Left colon (tissue), 2 donors: ENCODE measurements at places on chromosomes 11 and 22.
A peak's percentile ranks its signal among the peaks of the same experiment; 100 is the strongest.

- no peak for DNase-seq
These were observed 101.4 kb downstream of the ARL14EP start for GRCh38 chr11:30424321-30424720.

GRCh38 chr11:7639643-7640025, 33.7 kb downstream of the CYB5R2 start:
- DNase-seq = peak; percentile 89

DNA sequence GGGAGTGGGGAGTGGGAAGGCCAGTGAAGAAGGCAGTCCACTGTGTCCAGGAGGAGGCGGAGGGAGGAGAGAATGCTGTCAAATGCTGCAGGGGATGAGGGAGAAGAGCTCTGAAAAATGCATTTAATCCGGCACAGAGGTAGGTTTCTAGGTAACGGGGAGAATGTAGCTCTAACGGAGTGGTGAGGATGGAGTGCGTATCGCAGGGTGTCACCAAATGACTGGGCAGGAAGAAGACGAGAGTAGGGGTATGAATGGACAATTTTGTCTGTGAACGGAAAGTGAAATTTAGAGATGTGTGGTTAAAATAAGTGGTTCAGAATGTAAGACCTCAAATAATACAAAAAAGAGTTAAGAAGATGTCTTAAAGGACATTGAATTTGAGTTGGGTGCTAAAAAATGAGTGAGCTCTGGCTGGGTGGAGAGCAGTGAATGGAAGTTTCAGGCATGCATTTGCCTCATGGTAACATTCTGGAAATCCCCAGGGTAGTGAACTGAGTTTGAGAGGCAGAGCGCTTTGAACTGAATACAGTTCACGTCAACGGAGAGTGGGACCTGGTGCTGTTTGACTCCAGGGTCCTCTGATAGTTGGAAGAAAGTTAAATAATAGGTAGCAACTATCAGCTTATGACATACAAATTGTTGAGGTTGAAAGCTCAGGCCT, 81.3 kb upstream of the CADM1 start:
- no peak for DNase-seq

DNA sequence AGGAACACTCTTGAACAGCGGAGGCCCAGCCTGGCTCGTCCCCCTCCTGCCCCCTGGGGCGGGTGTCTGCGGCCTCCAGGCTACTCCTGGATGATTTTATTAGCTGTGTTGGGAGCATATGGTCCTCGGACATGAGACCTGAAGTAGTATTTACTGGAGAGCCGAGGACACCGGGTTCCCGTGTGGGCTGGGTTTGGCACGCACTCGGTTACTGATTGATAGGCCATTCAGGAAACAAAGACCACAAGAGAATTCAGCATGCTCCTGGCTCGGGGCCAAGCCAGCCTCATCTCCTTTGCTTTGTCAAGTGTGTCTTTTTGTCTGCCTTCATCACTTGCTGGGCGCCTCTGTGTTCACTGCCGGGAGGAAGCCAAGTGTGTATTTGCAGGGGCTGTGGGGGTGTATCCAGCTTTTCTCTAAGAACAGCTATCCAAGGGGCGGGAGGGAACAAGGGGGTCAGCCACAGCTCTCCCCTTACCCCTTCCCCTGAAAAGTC, 9.7 kb downstream of the FXYD2 start:
- DNase-seq = peak; percentile 97

- peak; percentile 78 for DNase-seq
These were observed 14.2 kb downstream of the DTX4 start for GRCh38 chr11:59186130-59186594.

- DNase-seq = no peak
These were observed 26.5 kb downstream of the MED15 start for GRCh38 chr22:20533879-20534265.

DNA sequence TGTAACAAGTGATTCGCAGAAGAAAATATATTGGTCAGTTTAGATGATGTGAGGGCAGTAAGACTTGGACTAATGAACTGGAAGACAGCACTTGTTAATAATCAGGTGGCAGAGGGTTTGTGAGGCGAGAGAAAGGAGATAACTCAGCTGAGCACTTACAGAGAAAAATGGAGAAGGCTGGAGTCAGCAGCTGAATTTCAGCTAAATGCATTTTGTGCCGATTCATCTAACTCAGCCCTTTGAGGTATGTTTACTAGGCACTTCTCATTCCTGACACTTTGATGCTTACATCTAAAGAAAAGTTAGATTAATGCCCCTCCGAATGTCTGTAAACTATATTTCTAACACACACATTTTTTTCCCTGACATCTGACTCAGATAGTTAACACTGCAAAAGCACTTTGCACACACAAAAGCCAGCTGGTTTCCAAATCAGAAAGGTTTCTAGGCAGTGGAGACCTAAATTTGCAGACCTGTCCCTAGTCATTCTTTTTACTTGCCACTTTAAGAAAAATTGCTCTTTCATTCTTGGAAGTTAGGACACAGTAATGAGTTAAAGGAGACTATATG, 859.5 kb upstream of the CCDC90B start:
- DNase-seq = no peak

GRCh38 chr11:17865765-17866428, 131.3 kb downstream of the KCNC1 start:
- no peak for DNase-seq

- peak; percentile 71 for DNase-seq
These were observed at the start of gene KCNE3 for GRCh38 chr11:74466916-74467885. TSS of gene KCNE3 (minus strand) at chr11:74467549. CDS start at chr11:74457563, 9,986 bp downstream.

DNA sequence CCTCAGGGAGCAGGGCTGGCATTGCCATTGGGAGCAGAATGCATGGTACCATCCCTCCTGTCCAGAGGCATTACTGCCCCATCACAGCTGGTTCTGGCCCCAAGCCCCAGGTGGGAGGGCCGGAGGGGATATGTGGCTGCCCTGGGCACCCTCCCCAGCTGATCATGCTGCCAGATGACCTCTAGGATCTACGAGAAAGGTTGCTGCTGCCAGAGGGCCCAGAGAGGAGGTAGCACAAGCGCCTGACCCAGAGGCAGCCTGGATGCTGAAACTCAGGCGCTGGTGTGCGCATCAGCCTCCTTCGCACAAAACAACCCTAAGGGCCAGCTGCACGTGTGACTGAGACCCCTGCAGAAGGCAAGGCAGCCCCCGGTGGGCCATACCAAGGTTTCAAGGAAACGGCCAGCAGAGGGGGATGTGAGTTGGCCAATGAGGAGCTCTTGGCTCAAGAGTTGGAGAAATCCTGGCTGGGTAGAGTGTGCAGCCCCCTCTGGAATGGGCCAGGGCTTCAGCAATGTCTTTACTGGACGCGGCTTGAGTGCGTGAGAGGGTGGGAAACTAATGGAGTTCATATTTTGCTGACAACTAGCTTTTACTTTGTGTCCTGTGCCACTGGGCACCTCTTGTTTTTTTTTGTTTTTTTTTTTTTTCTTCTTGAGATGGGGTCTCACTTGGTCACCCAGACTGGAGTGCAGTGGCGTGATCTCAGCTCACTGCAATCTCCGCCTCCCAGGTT, 88.3 kb upstream of the PARVA start:
- DNase-seq = no peak

GRCh38 chr11:22774716-22775115, 54.9 kb downstream of the SVIP start:
- DNase-seq = no peak

DNA sequence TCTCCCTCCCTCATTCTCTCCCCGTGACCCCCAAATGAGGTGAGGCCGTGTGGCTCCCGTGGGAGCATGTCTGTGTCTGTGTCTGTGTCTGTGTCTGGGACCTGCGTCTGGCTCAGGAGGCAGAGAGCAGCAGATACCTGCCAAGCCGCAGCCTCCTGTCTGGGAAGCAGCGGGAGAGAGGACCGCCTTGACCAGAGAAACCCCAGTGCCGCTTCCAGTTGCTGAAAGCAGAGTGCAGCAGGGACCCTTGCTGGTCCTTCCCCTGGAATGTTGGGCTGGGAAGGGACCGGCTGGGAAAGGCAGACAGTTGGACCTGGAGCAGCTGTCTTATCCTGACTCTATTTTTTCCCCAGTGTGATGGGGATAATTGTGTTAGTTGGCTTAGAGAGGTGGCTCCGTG, 525 bp downstream of the CSDC2 start:
- DNase-seq = no peak

DNA sequence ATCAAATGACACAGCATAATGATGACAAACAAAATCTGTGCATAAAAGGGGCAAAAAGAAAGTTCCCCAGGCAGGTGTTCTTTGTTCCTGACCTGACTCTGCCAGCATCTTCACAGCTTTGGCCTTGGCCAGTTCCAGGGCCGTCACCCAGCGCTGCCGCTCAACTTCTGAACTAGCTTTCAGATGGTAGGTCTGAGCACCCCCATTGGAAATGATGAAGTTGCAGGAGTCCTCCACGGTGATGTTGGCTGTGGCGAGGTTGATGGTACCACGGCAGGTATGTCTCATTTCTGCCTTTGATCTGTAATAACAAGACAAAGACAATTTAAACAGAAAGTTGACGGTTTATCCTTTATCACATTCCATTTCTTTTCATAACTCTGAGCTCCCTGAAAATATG, 5.3 kb downstream of the OSBP start:
- DNase-seq = no peak

- DNase-seq = peak; percentile 70
These were observed 3.6 kb downstream of the ZFTA start for GRCh38 chr11:63764679-63765647.

- no peak for DNase-seq
These were observed 324.4 kb downstream of the BRD1 start for GRCh38 chr22:49503321-49503720.

- DNase-seq = no peak
These were observed 3.1 kb upstream of the PGGHG start for GRCh38 chr11:285894-286220.

DNA sequence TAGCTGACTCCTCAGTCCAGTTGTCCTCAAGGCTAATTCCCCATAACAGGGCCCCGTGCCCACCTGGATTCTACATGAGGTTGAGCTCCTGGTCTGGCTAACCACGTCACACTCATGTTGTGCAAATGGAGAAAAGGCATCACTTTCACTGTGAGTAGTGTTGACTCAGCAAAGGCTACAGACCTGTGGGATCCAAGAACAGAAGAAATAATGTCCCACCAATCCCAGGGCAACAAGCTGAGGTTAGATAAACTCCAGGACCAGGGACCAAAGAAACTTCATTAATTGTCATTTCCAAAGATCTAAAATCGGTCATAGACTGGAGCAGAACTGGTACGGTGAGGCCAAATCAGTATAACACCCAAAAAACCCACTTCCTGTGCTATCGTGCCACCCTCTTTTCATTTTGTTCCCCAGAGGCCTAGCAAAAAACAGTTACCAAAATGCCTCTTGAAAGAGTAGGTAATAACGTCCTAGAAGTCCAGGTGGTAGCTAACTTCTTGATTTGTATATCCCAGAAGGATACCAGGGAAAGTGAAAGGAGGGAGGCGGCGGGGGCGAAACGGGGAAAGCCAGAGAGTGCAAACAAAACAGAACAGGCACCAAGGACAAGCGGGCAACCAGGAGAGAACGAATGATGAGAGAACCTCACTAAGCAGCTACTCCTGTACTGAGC, 1.4 kb downstream of the PCSK7 start:
- no peak for DNase-seq

DNA sequence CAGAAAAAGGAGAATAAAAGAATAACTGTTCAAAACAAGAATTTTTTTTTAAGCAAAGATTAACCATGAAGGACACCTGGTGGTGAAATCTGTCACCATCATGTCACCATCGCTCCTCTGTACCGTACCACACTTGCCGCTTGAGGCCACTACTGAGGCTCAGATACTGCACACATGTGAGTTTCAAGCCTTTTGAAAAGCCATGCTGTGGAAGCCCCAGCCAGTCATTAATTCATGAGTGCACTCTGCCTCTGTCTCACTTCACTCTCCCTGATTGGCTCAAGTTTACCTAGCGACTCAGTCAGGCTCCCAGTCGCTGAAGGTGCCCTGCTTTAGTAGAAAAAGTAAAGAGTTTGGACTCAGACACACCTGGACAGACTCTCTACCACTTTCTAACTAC, 6.6 kb upstream of the MS4A12 start:
- no peak for DNase-seq

GRCh38 chr11:68440224-68440623, 20.3 kb upstream of the PPP6R3 start:
- no peak for DNase-seq

DNA sequence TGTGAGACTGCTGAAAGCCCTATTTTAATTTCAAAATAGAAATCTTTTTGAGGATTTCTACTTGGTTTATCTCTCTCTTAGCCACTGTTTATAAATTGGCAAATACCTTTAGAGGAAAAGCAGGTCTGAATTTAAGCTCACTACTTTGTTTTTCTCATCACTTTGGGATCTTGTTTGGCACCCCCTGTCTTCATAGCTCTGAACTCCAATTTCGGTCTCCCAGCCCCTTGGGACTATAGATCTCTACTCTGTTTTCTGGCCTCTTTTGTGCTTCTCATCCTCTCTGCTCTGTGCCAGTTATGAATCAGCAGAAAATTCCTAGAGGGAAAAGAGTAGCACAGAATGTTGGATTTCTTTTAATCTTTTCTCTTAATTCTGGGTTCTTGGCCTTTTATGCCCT, 118.3 kb downstream of the CYP2R1 start:
- no peak for DNase-seq

DNA sequence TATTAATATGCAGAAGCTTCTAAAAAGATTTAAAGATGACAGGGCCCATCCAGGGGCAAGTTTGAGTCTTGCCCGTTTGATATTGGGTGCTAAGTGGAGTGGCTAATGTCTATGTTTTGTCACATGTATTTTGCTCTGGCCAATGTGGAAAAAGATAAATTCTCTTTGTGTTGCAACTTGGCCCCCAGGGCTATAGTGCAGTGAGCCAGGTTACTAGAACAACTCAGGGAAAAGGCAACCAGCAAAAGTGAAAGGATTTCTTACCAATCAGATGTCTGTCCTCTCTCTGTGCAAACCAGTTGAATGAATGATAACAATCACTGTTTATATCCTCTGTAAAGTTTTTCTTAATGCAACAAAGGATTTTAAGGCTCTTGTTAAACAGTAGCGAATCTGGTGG, 4.6 kb upstream of the CLNS1A start:
- no peak for DNase-seq

DNA sequence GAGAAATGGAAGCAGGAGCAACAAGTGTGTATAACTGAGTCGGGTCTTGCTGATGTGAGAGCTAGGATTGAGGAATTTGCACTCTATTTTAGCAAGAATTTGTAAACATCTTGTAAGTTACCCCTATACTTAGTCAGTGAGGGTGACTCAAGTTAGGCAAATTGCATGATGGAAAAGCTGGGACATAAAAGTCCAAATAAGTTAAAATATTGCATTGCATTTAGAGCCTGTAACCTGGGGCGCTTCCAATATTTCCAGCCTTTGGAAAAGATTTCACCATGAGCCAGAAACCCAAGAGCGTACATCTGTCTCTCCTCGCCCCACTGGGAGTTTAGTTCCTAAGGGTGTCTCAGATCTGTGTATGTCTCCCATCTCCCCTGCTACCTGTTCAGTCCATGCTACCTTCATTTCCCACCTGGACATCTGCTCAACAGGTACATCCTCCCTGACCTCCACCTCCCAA, 37.0 kb upstream of the ACCSL start:
- DNase-seq = no peak
